ENCODE measurements at places on chromosomes 2 and 18. TPM values are rescaled to one million over a fixed set of nuclear protein-coding genes. Genes with fewer than 3 reads are reported as not detected.

- DNase-seq = no peak
These were observed 608.1 kb upstream of the REG3G start for GRCh38 chr2:78417355-78417754.

Gene ST8SIA5
- total RNA-seq = not detected

DNA sequence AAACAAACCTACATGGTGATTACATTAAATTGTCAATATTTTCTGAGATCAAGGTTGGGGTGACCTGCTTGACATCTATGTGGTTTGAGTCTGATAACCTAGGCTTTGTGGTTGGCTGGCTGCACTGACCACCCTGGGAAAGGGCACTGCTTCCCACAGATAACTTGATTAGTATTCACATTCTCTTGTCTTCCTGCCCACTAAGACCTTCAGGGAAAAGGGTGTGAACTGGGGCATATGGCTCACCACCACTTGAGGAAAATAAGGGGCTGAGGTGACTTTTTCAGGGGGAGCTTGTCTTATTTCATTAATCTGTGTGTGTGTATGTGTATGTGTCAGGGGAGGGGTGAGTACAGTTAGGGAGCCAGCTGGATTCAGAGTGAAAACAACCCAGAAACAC is 1.5 kb downstream of the SMYD1 start:
- DNase-seq = no peak

DNA sequence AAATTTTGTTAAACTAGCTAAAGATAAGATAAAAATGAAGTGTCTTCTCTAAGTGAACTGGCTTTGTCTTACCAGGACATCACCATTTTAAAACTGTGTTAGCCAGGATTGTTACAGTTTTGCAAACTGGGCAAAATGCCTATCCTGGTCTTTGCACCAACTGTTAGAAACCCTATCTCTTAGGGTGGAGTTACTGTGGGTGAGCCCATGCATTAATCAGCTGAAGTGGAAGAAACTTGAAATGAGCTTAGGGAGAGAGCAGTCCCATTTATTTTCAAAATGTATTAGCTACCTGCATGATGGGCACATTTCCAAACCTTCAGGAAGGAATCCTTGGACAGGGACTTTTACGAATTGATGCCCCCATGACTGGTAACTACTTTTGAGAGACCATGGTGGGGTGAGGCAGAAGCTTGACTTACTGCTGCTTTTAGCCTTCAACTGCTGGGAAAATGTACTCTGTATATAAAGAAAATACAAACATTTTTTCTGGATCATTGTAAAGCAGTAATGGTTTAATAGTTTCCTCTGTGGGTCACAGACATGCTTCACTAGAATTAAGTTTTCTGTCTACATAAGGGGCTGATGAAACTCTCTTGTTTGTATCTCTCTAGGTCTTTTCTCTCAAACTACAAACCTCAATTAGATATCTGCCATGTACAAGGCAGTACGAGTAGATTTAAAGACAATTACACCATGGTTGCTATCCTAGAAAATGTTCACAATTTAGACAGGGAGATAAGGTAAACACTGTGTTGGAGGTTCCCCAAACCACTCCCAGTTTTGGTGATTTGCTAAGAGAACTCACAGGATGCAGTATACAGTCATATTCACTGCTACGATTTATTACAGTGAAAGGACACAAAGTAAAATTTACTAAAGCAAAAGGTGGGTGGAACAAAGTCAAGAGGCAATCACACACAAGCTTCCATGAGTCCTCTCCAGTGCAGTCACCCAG is 321.4 kb upstream of the MMADHC start:
- DNase-seq = no peak

Gene HADHB
- 59.9 TPM for total RNA-seq

- no peak for DNase-seq
These were observed 6.5 kb upstream of the KLHL29 start for GRCh38 chr2:23378496-23378895.

DNA sequence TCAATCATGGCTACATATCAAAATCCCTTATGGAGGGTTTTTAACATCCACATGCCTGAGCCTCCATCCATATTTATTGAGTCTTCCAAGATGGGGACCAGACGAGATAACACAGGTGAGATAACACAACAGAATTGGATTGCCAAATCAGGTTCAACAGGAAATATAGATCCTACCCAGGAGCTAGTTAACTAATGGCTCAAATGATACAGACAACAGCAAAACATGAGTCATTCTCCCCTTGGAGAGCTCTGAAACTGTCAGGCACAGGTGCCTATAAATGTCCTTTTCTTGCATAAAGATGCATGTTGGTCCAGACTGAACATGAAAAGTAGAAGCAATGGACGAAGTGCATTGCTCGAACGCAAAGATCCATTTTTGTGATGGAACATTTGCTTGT is 202.2 kb downstream of the CDH20 start:
- no peak for DNase-seq

Gene MC5R
- not detected for total RNA-seq

- DNase-seq = no peak
These were observed 2.4 kb downstream of the TSGA10 start for GRCh38 chr2:99152199-99152895.

DNA sequence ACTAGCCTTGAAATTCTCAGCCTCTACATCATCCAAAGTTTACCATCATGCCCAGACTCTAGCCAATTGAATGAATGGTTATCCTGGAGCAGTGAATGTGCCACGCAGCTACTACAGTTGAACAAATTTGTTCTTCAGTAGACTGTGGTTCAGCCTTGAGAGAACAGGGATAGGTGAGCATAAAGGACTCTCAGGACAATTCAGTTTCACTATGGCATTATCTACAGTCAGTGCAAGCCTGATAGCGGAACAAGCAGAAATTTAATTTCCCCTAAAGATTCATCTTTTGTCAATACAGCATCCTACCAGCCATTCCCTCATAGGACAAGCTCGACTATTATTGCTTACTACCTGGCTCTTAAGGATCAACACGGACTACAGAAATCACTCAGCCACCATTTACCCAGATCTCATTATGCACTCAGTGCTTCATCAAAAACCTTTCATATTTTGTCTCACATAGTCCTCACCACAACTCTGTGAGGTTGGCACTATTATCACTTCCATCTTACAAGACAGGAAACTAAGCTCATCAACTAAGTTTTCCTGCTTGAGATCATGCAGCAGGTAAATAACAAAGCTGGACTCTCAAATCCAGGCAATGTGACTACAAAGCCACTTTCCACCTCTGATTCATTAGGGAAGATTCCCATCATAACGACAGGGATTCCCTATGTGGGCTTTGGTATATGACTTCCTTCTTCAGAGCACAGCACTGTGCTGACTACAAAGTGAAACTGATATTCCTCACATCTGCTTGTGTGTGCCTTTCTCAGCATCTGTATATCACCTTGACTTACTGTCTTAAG is 181.5 kb upstream of the ACVR2A start:
- DNase-seq = no peak

- no peak for DNase-seq
These were observed 456.5 kb upstream of the CWC22 start for GRCh38 chr2:180463608-180464007.
